ENCODE measurements at places on chromosomes 6 and 20.

- no peak for DNase-seq
These were observed 63.9 kb downstream of the FARS2 start for GRCh38 chr6:5325173-5325572.

DNA sequence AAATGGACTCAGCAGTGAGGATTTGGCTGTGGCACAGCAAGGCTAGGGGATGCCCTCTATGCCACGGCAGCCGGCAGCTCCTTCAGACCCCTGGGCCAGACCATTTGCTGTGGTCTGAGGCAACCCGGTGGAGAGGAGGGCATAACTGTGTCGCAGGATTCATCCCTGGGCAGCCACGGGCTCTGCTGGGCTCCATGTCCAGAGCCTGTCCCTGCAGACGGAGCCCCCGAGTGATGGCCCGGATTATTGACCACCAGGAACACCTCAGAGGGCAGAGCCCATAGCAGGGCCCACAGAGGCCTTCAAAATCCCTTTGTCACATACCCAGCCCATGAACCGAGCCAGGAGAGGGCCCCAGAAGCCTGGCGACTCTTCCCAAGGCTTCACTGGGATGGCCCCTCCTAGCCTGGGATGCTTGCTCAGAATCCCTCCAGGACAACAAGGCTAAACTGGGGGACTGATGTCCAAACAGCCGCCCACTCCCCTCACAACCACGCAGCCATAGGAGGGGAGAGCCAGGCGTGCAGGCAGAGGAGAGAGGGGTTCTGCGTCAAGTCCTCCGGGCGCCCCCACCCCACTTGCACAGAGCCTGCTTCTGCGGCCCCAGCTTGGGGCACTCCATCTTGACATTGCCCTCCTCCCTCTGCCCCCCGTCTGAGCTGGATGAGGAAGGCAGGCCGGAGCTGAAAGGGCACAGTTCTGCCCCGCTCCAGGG, 68.2 kb upstream of the AFDN start:
- DNase-seq: no peak

GRCh38 chr6:166839569-166839968, 116.8 kb downstream of the RNASET2 start:
- DNase-seq: no peak

DNA sequence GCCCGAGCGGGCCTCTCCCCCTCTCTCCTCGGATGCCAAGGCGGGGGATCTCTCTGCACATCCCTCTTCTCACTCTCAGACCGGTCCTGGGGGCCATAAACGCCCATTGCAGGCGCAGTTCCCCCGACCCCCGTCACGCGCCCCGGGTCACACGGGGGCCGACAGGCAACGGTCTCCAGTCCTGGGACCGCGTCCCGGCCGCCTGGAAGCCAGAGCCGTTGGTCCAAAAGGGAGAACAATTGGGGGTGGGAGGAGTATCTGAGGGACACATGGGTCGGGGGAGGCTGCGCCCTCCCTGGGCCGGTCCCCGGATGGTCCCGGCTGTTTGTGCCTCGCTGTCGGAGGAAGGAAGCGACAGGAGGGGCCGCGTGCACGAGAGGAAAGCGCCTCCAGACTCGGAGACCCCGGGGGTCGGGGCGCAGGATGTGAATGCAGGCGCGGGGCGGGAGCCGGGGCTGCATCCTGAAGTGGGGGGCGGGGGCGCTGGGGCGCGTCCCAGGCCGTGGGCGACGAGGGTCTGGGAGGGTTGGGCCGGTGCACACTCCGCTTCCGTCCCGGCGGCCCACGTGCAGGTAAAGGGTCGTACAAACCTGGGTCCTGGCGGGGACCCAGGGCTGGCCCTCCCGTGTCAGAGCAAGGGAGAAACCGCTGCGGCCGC, 903 bp downstream of the SLC4A11 start:
- no peak for DNase-seq

DNA sequence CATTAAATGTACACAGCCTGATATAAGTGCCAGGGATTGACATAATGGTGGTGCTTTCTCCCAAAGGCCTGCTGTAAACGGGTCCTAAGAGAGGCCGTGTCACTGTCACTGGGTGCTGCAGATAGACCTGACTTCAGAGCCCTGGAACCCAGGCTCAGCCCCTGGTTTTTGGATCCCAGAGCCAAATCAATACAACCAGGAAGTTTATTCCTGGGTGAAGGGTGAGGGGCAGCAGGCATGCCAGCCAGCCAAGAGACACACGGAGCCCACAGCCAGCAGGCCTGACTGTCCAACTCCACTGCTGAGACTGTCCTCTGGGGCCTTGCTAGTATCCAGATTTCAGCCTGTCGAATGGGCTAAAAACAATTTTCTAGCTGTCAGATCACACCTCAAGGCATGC, 12.8 kb upstream of the ARMC12 start:
- DNase-seq: no peak

All from activated naive CD4-positive, alpha-beta T cell treated with anti-CD3 and anti-CD28 coated beads, Interleukin-2, amount 50 U/mL, for 16 hours (primary cell).